ENCODE measurements at places on chromosomes 5 and 9.

DNA sequence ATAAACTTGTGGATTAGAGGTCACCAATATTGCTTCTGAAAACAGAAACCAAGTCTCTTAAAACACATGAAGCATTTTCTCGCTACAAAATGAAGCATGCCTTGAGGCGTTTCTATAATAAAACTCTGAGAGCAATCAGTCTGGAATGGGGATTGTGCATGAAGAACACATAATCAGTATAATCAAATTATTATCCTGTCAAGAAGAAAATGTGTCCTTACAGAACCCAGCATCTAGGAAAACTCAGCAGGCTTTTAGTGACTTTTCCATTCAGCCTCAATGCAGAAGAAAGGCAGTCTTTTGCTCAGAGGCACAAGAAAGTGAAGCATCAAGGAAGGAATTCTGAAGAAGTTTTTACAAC lies 121.9 kb downstream of the CDH18 start:
- no peak for DNase-seq

- no peak for DNase-seq
These were observed 230.1 kb downstream of the PAX5 start for GRCh38 chr9:36803961-36804360.

DNA sequence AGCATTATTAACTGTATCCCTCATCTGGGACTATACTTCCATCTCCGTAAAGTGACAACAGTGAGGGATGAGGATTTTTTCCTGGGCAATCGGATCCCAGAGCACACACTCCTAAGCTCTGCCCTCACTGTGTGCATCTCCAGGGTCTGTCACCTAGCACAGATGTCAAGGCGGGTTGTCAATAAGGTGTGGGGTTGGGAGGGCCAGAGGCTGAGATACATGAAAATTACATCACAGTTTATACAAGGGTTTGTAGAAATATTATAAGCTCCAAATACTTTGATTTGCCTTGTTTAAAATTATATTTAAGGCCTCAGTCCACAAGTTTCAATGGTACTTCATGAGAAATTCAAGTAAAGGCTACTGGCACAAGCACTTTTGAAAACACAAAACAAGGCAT lies 4.5 kb downstream of the ADAMTS12 start:
- DNase-seq = no peak

DNA sequence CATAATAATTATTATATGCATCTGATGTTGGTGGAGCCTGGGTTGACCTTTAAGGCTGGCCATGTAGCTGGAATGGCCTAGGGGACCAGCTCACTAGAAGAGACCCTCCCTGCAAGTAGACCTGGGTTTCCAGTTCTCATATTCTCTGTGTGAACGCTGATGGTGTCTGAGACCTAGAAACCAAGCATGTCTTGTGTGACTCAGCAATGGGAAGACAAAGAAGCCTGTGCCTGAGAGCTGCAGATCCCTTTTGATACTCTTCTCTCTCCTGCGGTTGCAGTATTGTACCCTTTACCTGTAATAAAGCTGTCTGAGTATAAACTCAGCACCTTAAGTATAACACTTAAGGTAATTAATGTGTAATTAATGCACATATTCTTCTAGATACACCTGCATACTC lies 22.2 kb downstream of the C9orf152 start:
- no peak for DNase-seq

- DNase-seq = no peak
These were observed 35.7 kb upstream of the NTNG2 start for GRCh38 chr9:132125944-132126679.

GRCh38 chr5:72255237-72255636 lies 64.8 kb downstream of the MRPS27 start:
- DNase-seq = no peak

GRCh38 chr9:123567013-123567412 lies 211.0 kb downstream of the CRB2 start:
- DNase-seq = no peak

DNA sequence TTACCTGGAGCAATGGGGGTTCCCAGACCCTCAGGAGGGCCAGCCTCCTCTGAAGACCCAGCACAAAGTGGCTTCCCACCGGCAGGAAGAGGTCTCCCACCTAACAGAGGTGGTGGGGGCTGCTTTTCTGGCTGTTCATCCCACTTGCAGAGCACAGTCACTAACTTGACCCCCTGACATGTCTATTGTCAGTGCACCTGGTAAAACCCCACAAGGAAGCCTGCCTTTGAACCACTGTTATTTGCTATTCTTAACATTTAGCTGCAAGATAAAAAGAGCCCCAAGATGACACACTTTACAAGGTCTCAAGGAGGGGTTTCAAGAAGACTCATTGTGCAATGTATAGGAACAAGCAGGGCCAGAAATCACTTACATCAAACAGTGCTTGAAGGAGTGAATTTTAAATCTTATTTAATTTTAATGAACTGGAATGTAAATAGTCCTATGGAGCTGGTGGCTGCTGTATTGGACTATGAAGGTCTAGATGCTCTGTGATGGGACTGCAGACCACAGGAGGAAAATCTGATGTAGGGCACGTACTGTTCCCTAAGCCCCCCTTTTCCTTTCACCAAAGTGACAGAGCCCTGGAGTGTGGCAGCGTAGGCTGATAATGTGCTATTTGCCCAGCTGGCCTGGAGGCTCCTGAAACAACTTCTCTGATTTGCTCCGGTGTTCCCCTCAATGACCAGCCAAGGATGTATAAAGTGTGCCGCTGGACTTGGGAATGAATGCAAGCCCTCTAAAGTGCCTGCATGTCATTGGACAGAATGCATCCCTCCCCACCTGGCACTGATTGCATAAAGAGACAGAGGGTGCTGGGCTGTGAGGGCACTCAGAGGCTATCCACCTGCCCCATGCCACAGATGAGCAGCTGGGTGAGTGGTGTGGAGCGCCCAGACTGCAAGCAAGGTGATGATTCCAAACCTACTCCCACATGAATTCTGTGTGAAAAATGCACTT lies 80.2 kb downstream of the PTPN3 start:
- DNase-seq = no peak

GRCh38 chr5:335740-336038 lies 14.2 kb downstream of the AHRR start:
- DNase-seq = no peak

DNA sequence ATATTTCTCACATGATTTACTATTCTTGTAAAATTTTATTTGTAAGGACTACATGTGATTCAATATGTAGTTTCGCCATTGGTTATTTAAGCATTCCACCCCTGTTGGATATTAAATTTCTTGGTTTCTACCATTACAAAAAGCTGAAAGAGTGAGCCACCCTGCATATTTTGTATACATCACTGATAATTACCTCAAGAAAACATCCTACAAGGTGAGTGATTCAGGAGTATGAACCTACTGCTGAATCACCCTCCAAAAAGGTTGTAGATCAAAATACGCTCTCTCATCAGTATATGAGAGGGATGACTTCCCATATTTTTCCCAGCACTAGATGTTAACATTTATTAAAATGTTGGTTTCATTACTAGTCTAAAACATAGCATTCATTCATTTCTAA lies 454.3 kb upstream of the WWC1 start:
- no peak for DNase-seq

- DNase-seq = no peak
These were observed 241.1 kb upstream of the ATP10B start for GRCh38 chr5:161093100-161093499.

DNA sequence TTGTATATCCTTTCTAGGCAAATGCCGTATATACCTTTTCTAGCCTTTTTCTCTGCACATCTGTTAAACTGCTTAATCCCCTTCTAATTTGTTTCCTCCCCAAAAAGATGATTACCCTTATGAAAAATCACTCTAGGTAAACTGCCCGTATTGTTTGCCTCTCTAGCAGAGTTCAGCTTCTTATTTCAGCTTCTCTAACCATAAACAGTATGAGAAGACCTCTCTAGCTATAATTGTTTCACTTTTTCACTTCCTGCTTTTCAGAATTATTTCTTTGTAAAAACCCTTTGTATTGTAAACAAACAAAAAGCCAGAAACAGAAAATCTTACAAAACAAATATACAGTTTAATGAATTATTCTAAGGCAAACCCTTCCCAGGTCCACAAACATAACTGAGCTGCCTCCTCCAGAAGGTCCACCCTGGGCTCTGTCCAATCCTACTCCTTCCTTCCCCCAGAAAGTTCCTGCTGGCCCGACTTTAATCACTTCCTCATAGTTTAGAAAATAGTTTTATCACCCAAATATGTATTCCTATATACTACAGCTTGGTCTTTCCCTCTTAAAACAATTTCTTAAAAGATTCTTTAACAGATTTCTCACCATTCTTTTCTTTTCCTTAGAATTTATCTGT lies 158.1 kb downstream of the FGF1 start:
- DNase-seq = peak; percentile 31

GRCh38 chr5:3778000-3778550 lies 182.4 kb downstream of the IRX1 start:
- no peak for DNase-seq

DNA sequence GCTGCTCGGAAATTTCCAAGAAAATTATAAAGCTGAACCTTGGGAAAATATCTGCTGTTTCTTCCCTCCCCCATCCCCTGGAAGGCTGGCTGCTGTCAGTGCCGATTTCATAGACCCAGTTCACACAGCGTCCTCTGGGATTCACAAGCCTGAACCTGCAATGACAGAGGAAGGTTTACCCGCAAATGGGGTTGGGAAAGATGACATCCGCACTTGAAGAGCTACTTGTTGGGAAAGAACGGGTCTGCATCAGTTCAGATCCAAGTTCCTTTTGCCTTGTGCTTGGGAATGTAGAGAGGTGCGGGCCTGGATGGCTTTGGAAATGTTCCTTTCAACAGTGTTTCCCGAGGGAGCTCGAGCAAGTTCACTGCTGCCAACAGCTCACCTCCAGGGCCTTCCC lies 13.9 kb downstream of the PCDH12 start:
- no peak for DNase-seq

DNA sequence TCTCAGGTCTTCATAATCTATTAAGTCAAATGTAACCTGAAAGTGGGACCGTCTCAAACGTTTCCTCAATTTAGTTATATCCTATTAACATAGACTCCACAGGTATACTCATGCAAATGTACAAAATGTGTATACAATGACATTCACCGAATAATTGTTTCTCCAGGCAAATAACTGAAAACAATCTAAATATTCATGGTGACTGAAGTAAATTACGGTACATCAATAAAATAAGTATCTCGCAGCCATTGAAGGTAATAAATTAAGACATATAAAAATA lies 482 bp downstream of the IARS1 start:
- no peak for DNase-seq

- no peak for DNase-seq
These were observed 221.3 kb downstream of the GRIA1 start for GRCh38 chr5:153711755-153712154.

DNA sequence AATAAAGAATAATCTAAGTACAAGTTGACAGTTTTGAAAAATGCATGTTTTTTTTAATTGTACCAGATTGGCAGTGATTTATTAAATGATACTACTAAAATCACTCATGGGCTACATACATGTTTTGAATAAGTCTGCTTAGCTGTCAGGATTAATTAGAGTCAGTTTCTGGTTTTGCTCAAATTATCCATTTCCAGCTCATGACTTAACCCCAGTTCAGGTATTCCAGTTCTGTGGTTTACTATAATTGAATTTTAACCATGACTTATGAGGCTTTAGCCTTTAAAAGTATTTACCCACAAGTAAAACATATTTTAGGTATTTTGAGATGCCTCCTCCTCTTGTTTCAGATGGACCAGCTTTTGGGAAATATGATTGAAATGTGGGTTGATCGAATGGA lies 17.8 kb upstream of the LRRC70 start:
- DNase-seq = no peak

DNA sequence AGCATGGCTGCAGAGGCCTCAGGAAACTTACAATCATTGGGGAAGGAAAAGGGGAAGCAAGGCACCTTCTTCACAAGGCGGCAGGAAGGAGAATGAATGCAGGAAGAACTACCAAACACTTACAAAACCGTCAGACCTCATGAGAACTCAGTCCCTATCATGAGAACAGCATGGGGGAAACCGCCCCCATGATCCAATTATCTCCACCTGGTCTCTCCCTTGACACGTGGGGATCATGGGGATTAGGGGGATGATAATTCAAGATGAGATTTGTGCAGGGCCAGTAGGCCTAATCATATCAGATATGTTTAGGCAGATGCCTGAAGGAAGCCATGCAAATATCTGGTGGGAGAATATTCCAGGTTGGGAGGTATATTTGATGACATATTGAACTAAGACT lies 1176.4 kb upstream of the CDH18 start:
- DNase-seq = no peak

GRCh38 chr9:3137347-3137695 lies 293.4 kb upstream of the PUM3 start:
- peak; percentile 6 for DNase-seq

- DNase-seq = no peak
These were observed 341.4 kb downstream of the DIRAS2 start for GRCh38 chr9:90301277-90301653.

- DNase-seq = no peak
These were observed 56.1 kb downstream of the DOCK8 start for GRCh38 chr9:270657-271237.

GRCh38 chr5:142197098-142197497 lies 88.5 kb downstream of the NDFIP1 start:
- DNase-seq = no peak

GRCh38 chr5:88952344-88952743 lies 69.4 kb upstream of the MEF2C start:
- no peak for DNase-seq

GRCh38 chr9:34601937-34602573 lies 9.8 kb downstream of the RPP25L start:
- no peak for DNase-seq
